ENCODE measurements at places on chromosomes 11 and 22. TPM values are rescaled to one million over a fixed set of nuclear protein-coding genes. Genes with fewer than 3 reads are reported as not detected.

Gene LGR4
- total RNA-seq: 2.7 TPM

Gene CALCA
- total RNA-seq: not detected

Gene WNT11
- 0.13 TPM for total RNA-seq

Gene MAP6
- total RNA-seq: 0.26 TPM

Gene DDIAS
- total RNA-seq: 4.4 TPM

Gene MMP3
- not detected for total RNA-seq

Gene ANGPTL5
- not detected for total RNA-seq

Gene KCNJ1
- total RNA-seq: 0.13 TPM

Gene KRTAP5-2
- not detected for total RNA-seq

Gene LIPT2
- 4.5 TPM for total RNA-seq

Gene VPREB1
- total RNA-seq: not detected

Gene KIF18A
- 8.7 TPM for total RNA-seq

Gene OR51B4
- total RNA-seq: not detected

Gene ANO1
- total RNA-seq: not detected

- DNase-seq: no peak
These were observed 20.3 kb upstream of the CFAP300 start for GRCh38 chr11:102026959-102027358.

GRCh38 chr11:114607753-114608459 lies 12.3 kb upstream of the NXPE4 start:
- no peak for DNase-seq

DNA sequence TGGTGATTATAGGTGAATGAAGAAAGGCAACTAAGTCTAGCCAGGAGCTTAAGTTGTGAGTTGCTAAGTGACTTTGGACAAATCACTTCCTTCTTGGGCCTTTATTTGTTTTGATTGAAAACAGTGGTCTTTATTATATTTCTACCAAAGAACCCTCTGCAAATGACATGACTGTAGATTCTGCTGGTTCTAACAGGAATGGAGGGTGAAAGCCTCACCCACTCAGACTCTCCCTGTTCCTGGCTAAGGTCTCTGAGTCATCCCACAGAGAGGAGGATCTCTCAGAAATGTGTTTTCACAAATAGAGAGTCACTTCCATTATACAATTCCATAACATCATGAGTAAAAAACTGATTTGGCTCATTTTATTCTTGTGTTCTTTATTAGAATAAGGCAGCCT lies 583.9 kb upstream of the LRRC4C start:
- no peak for DNase-seq

DNA sequence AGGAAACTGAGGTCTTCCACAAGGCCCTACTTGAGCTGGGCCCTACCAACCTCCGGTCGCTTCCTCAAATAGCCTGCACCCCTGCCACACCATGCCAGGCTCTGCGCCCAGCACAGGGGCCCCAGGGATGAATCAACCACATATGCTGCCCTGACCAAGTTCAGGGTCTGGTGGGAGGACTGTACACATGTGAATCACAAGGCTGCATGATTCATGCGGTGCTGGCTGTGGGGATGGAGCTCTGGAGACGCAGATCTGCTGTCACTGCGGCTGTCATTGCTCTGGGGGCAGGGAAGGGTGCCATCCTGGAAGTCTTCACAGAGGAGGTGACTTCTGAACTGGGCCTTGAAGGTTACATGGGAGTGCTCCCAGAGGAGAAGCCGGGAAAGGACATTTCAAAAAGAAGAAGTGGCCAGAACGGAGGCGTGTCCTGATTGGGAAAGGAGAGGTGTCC lies 21.5 kb downstream of the CYTH4 start:
- peak; percentile 9 for DNase-seq

GRCh38 chr11:93921695-93922468 lies 71.5 kb upstream of the VSTM5 start:
- peak; percentile 34 for DNase-seq

- DNase-seq: no peak
These were observed 153.6 kb upstream of the SORL1-AS1 start for GRCh38 chr11:121606354-121606753.

- no peak for DNase-seq
These were observed 29.2 kb downstream of the USP35 start for GRCh38 chr11:78217650-78218541.

DNA sequence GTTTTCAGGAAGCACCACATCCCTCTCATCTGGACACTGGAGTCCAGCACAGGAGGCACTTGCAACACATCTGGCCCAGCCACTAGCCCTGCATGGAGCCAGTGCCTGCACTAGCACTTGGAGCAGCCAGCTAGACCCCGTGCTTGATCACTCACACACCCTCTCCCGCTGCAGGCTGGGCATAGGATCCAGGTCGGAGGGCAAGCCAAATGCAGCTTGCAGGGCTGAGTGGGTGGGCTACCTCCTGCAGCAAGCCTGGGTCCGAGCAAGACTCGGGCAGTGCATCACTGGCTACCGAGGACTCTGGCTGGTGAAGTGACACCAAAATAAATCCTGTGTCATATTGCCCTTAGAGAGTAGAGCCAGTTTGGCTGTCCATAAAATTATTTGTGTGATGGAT lies 1795.4 kb downstream of the LRRC4C start:
- DNase-seq: no peak

GRCh38 chr22:29700900-29701154 lies 19.0 kb upstream of the CABP7 start:
- no peak for DNase-seq

DNA sequence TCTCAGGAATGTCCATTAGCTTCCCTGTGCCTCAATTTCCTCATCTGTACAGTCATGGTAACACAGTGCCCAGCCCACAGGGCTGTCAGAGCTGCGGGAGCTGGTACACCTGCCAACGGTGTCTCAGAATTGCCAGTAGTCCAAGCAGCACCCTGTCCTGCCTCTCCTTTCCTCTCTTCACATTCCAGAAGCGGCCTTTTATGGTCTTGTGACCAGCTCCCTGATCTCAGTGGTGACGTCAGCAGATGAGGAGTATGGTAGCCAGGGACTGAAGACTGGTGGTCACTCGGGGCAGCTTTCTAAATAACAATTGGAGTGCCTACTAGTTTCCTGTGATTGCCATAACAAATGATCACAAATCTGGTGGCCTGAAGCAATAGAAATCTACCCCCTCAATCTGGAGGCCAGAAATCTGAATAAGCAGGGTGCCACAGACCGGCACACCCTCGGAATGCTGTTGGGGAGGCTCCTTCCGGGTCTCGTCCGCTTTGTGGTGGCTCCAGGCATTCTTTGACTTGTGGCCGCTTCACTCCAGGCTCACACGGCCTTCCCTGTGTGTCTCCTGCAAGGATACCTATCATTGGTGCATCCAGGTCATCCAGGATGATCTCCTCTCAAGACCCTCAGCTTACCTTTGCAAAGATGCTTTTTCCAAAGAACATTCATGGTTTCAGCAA lies 2.1 kb downstream of the FADD start:
- DNase-seq: no peak

GRCh38 chr11:118625036-118625690 lies 17.7 kb downstream of the PHLDB1 start:
- DNase-seq: no peak

DNA sequence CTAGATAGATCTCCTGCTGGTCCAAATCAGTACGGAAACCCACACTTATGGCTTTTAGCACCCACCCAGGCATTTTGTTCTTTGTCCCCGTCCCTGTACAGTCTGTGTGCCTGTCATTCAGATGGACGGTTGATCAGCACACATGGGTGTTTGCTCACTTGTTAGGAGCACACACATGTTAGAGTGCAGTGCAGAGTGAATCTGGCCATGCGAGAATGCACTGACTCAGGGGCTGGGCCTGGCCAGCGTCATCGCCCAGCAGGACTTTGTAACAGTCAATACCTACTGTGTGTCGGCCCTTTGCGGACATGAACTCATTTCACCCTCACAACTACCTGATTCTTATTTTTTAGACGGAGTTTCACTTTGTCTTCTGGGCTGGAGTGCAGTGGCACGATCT lies 3.4 kb downstream of the RPS6KA4 start:
- no peak for DNase-seq

GRCh38 chr11:130964058-130964792 lies 47.9 kb upstream of the SNX19 start:
- DNase-seq: no peak

DNA sequence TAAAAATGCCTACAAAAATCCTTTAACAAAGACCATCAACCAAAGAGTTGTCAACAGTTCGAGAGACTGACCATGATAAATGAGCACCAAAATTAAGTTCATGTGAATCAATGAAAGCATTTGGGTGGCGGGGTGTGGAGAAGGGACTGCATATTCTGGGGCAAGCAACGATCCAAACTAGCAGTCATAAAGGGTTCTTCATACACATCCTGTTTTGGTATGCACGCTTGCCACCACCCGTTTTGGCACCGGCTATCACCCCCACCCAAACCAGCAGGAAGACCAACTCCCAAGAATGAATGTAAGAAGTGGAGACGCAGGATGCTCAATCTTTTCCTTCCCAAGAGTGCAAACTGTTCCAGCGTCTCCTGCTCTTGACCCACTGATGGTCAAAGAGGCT lies 80.8 kb downstream of the SGSM3 start:
- DNase-seq: no peak

GRCh38 chr11:3947061-3947460 lies 91.6 kb downstream of the STIM1 start:
- DNase-seq: peak; percentile 85

- DNase-seq: no peak
These were observed 198.2 kb downstream of the SNX19 start for GRCh38 chr11:130718120-130718519.

DNA sequence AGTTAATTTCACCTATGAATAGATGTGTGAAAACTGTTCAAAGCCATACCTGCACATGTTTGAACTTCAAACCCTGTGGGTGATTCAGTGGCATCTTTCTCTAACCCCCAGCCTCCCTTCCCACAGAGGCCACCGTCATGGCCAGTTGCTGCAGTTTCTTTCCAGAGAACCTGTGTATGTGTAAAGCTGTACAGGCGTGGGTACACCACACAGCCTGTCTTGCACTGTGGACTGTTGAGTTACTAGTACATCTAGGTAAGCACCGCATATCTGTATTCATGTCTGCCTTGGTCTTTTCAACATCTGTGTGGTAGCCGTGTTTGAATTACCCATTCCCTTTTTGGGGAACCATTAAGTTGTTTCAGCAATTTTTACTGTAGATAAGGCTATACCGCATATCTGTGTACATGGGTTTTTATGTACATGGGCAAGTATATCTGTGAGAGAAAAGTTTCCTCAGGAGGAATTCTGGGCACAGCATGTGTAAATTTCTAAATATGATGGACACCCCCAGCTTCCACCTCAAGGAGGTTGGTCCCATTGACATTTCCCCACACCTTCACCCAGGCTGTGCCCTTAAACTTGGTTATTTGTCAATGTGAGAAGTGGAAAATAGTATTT lies 13.9 kb downstream of the NEAT1 start:
- no peak for DNase-seq

GRCh38 chr11:86081455-86081854 lies 12.6 kb upstream of the PICALM start:
- no peak for DNase-seq

GRCh38 chr11:111870522-111870885 lies 877 bp downstream of the ALG9 start:
- no peak for DNase-seq

Data from dermis microvascular lymphatic vessel endothelial cell (primary cell).